Nucleus accumbens (tissue), 56 donors: ENCODE measurements at places on chromosomes 12 and 14.
A peak's percentile ranks its signal among the peaks of the same experiment; 100 is the strongest.

DNA sequence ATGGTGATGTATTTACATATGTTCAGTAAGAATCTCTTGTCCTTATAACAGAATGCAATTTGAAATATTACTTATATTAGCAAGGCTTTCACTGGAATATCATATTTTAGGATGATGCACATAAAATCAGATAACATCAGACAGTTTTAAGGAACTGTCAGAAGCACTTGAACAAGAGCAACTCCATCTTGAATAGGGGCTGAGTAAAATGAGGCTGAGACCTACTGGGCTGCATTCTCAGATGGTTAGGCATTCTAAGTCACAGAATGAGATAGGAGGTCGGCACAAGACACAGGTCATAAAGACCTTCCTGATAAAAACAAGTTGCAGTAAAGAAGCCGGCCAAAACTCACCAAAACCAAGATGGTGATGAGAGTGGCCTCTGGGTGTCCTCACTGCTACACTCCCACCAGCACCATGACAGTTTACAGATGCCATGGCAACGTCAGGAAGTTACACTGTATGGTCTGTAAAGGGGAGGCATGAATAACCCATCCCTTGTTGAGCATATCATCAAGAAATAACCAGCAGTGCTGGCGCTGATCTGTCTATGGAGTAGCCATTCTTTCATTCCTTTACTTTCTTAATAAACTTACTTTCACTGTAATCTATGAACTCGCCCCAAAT lies 27.6 kb upstream of the ETV6 start:
- no peak for DNase-seq

DNA sequence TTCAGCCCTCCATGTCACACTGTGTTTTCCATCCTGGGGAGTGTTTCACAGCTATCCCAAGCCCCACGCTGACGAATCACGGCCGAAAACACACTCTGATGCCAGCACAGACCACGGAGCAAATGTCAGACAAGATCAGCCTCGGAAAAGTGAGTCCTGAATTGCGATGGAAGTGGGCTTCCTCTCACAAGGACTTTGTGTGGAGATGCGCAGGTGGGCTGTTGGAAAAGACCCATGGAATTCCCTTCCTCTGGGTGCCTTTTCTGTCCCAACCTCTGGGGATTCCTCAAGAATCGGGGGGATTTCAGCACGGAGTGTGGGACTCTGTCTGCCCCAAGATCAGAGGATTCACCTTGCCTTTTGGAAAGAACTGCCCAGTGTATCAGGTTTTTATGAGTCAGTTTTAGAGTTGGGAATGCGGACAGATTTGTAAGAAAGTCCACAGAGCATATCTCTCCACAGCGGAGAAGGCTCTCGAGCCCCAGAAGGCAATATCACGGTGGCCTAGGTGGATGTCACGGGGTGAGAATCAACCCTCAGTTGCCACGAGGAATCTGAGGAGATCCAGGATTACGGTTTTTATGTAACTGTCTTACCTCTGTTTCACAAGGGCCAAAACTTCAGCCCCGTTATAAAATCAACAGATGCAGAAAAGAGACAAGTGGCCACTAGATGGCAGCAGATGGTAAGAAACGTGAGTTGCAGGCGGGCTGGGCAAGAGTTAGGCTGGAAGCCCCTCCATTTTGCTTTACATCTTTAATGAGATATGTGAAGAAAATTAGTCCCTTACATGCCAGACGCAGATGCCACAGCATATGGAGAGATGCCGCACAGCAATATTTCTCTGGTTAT lies 201.9 kb downstream of the DAD1 start:
- DNase-seq: peak; percentile 14

GRCh38 chr12:9813821-9814798 lies 13.2 kb upstream of the KLRF1 start:
- peak; percentile 46 for DNase-seq

- peak; percentile 78 for DNase-seq
Observed at GRCh38 chr14:23569443-23570151, 2.0 kb upstream of the AP1G2 start.

GRCh38 chr12:104751120-104751519 lies 207.0 kb downstream of the SLC41A2 start:
- no peak for DNase-seq

DNA sequence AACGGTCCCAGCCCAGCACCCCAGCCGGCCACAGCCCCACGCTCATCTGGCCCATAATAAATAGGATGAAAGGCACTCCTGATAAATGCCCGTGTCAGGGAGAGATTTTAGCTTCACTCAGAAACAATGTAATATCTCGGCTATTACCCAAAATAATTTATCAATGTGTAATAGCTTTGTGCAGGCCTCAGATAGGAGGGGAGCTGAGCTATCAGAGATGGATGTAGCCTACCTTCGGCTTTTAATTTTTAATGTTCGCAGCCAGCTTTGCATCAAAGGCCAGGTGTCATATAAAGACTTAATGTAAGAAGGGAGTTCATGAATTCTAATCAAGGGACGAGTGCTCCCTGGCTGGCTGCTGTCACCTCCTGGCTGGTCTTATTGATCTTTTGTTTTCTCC lies 171.9 kb downstream of the ESRRB start:
- DNase-seq: no peak

DNA sequence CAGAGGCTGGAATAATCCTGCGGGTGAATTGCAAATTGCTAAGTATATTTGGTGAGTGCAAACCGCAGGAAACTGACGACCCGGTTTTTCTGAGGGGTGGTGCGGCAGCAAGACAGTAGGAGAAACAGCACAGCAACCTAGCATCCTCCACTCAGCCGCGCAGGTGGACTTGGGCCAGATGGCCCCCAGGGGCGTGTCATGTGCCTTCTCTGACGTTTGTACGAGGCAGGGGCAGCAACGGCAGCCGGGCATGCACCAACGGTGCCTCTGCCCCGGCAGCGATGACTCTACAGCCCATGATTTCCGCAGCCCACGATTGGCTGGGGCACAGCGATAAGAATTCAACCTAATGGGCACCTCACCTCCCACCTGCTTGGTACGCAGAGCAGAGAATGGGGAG lies 11.1 kb upstream of the CLEC2A start:
- no peak for DNase-seq

- DNase-seq: no peak
Observed at GRCh38 chr12:15962760-15963159, 51.6 kb downstream of the DERA start.

DNA sequence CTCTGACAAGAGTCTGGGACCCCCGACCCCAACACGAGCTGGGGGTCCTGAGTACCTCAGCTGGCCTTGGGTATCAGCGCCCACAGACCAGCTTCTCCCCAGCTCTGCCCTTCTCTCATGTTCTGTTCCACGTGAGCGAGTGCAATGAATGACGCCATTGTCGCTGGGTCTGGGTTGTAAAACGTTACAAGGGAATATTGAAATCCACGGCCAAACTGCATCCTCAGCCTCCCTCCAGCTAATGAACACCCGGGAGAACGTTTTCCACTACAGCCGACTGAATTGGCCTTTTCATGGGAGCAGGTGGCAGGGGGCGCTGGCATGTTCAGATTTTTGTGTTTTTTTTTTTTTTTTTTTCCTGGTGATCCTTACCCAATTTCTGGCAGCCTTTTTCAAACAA lies 34.7 kb downstream of the TBX5 start:
- DNase-seq: peak; percentile 44
